ENCODE measurements at places on chromosomes 6 and 20.

DNA sequence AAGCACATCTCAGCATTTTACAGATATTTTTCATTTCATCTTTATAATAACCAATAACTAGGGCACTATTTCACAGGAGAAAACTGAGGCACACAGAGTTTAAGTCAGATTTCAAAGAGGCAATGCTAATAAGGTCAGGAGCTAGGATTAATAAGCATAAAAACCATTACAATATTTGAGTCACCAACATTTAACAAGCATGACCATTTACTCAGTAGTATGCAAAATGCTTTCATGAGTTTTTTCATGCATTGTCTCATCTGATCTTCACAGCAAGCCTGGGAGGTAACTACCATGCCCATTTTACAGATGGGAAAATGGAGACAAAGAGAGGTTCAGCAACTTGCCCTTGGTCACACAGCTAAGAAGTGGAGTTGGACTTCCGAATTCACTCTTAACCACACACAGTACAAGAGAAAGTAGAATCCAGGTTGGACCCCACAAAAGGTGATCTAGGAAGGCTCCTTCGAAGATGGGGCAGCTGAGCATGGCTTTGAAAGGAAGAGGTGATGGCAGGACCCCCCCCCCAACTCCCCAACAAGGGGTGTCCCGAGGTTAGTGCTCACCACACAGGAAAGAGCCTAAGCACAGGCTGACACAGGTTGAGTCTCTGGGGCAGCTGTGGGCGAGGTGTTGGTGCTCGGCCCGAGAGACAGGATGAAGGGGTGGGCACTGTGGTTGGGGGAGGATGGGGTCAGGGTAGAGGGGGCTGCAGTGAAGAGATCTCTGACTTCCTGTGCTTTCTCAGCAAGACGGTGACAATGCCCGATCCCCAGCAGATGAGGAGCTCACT is 108.8 kb downstream of the PREX1 start:
- DNase-seq = no peak

DNA sequence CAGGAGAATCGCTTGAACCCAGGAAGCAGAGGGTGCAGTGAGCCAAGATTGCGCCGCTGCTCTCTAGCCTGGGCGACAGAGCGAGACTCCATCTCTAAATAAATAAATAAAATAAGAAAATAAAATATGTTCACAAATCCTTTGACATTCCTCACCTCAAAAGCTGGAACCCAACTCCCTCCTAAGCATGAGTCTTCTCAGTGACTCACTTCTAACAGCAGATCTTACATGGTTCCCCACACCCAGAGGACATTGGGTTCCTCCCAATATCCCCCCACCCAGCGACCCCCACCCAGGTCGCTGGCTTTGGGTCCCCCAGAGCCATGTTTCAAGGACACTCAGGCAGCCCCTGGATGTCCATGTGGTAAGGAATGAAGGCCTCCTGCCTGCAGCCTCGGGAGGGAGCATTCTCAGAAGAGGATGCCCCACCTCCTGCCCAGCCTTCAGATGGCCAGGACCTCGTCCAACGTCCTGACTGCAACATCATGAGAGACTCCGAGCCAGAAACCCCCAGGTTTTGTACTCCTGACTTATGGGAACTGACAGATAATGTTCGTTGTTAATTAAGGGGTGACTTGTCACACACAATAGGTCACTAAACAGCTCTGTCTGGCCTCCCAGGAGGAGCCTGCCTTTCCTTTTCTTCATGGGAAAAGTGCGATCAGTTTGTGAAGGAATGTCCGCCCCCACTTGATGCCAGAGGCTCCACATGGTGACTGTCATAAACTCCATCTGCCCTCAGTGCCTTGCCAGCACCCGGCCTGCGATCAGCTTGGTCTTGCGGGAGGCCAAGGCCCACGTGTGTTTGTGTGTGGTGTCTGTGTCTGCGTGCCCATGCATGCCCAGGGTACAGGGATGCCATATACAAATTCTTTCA is 10.1 kb upstream of the GMEB2 start:
- DNase-seq = no peak

DNA sequence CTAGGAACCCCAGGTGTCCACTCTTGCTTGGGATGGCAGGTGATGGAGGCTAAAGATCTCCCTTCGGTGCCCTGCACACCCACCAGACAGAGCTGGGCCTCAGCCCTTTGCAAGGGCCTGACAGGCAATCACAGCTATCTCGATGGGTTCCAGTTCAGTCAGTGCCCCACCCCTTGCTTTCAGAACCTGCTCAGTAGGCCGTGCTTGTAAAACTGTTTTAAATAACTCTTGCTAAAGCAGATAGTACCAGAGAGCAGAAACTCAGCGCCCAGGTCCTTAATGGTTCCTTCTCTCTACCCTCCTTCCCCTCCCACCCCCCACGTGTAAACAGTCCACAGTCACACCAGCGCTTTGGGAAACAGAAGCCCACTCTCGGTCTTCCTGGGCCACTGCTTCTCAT is 39.2 kb downstream of the C6orf132 start:
- no peak for DNase-seq

DNA sequence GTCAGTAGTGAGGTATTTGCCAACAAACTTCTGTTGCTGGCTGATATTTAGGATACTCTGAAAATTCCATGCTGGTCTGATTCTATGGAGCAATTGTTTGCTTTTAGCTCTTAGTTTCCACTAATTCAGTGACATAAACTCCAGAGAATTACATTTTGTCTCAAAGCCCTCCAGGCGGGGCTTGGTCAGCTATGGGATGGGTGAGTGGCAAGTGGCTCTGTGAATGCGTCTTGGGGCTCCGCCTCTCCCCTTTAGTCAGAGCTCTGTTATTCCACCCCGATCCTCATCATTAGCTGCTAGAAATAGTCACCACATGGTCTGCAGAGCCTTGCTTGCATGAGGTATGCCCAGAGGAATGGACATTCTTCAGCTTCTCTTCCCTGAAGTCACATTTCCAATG is 540.6 kb downstream of the QKI start:
- DNase-seq = no peak

- DNase-seq = no peak
Measured at GRCh38 chr20:50975701-50976330, 17.2 kb downstream of the MOCS3 start.
